Urinary bladder (tissue), 4 donors: ENCODE measurements at places on chromosomes 1 and 21. TPM values are rescaled to one million over a fixed set of nuclear protein-coding genes. Genes with fewer than 3 reads are reported as not detected.

GRCh38 chr21:16572032-16572431 lies 842.2 kb downstream of the USP25 start:
- no peak for DNase-seq

DNA sequence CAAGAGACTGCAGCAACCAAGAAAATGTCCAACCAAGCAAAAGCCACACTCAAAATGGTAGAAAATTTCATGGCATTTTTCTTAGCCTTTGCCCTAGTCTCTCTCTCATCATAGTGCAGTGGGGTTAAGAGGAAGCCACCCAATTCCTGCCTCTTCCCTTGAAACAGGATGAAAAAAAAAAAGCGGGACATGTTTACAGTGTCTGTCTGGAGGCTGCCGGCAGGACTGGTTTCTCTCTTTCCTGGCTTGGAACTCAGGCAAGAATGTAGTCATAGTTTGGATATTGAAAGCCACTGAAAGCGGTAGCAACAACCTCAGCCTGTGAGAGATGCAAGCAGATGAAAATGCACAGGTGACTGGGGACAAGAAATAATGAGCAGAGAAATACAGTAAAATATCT lies 13.3 kb upstream of the TNFSF18 start:
- no peak for DNase-seq

- no peak for DNase-seq
Observed at GRCh38 chr1:8879922-8880676, 1.6 kb upstream of the ENO1 start.

GRCh38 chr1:55623311-55623710 lies 408.1 kb upstream of the USP24 start:
- DNase-seq, result peak; percentile 41

- no peak for DNase-seq
Observed at GRCh38 chr1:23020706-23021405, 1.6 kb downstream of the KDM1A start.

GRCh38 chr1:203818399-203818798 lies 23.0 kb downstream of the ZBED6 start:
- DNase-seq, result no peak

DNA sequence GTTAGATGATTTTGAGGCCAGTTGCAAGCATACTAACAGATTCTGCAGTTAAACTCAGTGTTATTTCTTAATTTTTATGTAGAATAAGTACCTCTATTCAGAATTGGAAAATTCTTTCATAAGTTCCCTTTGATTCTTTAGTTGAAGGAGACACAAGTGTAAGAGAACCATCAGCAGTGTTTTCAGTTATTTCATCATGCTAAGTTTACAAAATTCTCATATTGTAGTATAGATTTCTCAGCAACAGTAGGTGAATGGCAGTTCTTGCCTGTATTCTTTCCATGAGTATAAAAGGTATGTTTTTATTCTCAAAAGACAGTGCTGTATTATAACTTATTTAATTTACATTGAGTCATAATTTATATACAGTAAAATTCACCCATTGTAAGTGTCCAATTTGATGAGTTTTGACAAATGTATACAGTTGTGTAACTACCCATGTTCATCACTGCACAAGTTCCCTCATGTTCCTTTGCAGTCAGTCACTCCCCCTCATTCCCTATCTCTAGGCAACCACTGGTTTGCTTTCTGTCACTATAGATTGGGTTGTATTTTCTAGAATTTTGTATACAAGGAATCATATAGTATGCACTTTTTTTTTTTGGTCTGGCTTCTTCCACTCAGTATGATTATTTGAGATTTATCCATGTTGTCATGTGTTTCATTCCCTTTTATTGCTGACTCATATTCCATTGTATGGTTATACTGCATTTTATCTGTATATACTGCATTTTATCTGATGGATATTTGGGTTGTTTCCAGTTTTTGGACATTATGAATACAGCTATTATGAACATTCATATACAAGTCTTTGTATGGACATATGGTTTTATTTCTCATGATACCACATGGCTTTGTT lies 3.9 kb downstream of the RPS6KC1 start:
- no peak for DNase-seq

DNA sequence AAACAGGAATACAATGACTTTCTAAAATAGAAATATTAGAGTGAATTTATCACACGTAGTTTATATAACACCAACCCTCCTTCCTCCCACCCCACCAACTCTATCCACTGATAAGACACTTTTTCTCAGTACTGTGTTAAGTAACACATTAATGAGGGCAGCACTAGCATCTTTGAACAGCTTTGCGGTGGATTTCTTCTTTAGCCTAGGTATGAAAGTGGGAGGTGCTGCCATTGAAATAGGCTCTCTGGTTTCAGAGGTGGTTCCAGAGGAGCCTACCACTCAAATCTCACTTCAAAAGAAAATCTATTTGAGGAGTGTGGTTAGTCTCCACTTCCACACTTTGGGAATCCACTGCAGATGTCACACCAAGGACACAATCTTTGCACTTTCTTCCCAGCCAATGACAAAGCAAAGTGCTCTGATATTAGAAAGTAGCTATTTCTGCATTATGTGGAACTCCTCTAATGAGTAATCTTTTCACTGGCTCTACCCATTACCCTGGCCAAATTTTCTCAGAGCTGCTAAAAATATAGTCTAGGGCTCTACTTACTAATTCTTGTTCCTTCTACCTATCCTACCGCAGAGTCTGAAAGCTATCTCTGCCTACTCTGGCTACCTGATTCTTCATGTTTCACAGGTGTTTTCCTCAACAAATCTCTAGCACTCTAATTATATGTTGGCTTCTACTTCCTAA lies 1667.8 kb downstream of the MRPL39 start:
- DNase-seq, result no peak

DNA sequence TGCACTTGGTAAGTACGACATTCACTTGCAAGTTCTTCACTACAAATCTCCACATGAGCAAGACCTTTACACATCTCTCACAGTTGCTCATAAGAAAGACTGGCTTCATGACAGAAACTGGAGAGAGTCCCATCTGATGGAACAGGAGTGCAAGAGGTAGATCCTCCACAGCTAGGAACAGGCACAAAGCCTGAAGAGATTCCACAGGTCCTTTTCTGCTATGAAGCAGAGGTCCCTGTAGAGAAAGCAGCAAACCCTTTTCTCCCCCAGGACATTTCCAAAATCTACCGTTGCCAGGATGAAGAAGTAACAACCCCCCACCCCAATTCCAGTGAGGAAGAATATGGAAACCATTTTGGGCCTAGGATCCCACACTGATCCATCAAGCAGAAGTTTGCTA lies 47.3 kb downstream of the EIF4G3 start:
- DNase-seq, result no peak

DNA sequence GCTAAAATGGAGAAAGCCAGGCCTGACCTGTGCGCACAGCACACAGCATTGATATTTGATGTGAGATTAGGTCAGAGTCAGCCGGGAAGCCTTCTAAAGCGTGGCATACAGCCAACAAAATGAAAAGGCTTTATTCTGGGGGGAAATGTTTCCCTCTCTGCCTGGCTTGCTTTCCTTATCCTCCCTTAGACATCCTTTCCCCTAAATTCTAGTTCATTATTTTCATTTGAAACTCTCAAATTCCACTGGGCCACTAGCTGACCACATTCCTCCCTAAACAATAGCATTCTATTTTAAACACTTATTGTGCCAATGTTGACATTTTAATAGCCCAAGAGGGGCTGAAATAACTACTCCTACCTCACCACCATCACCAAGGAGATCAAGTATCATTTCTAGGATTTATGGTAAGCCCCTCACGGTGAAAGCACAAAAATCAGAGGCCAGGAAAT lies 49.4 kb downstream of the LEPR start:
- DNase-seq, result no peak

GRCh38 chr1:89686520-89686919 lies 53.6 kb downstream of the LRRC8C start:
- no peak for DNase-seq

FLVCR1 gene
- 25.2 TPM for total RNA-seq

KHDRBS1 gene
- total RNA-seq, result 84.8 TPM

CORT gene
- 0.26 TPM for total RNA-seq

ABCA4 gene
- 0.90 TPM for total RNA-seq

PRKAB2 gene
- 26.9 TPM for total RNA-seq
